ENCODE measurements at places on chromosomes 3 and 15.
A peak's percentile ranks its signal among the peaks of the same experiment; 100 is the strongest.

DNA sequence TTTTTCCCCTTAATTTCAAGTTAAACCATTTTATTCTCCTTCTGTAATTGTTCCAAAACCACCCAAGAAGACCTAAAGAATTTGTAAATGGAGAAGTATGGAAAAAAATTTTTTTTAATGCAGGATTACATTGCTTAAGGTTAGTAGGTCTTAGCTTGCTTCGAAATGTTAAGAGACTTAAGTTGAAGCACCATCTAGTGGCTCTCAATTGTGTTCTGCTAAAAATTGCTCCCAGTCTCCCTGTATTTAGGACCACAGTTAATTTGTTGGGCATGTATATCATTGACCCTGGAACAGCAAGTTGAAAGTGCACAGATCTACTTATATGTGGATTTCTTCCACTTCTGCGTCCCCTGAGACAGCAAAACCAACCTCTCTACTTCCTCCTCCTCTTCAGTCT is 32.4 kb downstream of the CD200R1L start:
- DNase-seq: peak; percentile 72

- DNase-seq: peak; percentile 84
Measured at GRCh38 chr3:167913219-167913835, 177.8 kb downstream of the SERPINI1 start.

DNA sequence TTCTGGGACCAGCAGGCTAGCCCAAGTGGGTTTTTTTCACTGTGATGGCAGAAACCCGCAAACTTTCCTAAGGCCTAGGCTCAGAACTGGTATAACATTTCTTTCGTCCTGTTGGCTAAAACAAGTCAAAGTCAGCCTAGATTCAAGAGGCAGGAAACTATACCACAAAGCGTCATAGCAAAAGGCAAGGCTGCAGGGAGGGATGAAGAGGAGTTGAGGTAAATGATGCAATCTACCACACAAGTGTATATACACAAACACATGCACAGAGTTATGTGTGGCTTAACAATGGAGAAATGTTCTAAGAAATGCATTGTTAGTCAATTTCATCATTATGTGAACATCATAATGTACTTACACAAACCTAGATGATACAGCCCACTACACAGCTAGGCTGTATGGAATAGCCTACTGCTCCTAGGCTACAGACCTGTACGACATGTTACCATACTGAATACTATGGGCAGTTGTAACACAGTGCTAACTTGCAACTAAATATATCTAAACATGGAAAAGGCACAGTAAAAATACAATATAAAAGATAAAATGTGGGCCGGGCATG is 225.6 kb downstream of the TBL1XR1 start:
- DNase-seq: no peak

- no peak for DNase-seq
Measured at GRCh38 chr15:62770111-62770660, 272.4 kb upstream of the TPM1 start.

DNA sequence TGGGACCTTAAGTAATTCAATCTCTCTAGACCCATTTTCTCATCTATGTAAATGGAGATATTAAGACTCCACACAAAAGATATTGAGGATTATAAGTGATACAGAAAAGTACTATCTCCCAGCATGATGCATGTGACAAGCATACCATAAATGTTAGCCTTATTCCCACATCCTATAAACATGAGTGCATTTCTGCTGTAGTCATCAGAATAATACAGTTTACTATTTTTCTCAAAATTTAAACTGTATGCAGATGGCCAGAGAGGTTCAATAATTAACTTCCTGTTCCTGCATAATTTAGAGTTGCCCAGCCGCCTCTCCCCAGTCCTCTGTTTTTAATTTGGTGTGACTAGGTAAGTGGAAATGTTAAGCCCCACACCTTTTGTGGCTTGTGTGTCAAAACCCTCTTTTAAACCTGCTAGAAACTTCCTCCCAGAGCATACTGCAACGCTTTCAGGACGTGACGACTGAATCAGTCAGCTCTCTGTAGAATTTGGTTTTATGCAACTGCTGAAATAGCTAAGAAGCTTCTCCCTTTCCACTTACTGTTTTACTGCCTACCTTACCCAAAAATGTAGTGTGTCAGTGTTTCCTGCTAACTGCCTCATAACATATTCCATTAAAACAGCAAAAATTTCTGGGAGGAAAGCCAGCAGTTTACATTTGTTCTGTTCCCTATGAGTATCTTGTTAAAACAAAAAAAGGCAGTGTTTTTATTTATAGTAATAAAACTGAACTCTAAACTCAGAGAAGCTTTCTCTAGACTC is 1037.9 kb downstream of the EPHA3 start:
- DNase-seq: peak; percentile 45

GRCh38 chr3:5022187-5022965 is 43.1 kb downstream of the BHLHE40 start:
- DNase-seq: no peak

DNA sequence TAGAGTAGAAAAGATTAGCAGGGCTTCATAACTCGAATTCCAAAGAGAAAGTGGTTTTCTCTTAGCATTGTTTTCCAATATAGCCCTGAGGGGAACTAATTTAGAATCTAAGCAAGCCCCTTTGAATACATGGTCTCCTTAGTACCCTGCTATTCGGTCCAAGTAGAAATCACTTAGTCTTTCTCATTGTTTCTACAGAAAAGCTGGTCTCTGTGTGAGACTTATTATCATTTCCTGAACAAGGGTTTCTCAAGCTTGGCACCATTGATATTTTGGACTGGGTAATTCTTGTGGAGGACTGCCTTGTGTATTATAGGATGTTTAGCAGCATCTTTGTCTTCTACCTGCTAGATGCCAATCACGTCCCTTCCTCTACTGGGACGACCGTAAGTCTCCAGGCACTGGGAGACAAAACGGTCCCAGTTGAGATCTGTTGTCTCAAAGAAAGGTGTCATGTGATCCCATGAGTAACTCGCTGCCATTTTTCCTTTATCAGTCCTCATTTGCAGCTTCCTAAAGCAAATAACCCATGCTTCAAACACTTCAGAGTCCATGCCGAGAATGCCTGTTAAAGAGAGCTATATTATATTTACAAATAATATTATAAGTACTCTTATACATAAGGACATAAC is 230.7 kb upstream of the SLCO3A1 start:
- DNase-seq: no peak

DNA sequence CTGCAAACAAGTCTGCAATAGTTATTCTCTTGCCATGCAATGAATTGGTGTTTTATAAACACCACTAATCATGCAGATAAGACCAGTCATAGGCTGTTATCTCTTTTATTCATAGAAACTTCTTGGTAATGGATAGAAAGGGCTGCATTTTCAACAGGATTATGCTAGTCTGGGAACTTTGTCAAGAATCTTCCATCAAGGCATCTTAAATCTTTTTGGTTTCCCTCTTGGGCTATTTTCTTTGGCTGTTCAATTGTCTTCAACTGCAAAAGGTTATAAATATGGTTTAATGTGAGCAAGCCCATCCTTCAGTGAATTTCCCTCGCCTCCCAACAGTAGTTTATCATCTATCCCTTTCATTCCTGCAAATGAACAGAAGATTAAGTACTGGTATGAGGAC is 59.0 kb upstream of the MINAR1 start:
- no peak for DNase-seq

GRCh38 chr3:110569073-110569472 is 502.5 kb upstream of the NECTIN3 start:
- DNase-seq: no peak

DNA sequence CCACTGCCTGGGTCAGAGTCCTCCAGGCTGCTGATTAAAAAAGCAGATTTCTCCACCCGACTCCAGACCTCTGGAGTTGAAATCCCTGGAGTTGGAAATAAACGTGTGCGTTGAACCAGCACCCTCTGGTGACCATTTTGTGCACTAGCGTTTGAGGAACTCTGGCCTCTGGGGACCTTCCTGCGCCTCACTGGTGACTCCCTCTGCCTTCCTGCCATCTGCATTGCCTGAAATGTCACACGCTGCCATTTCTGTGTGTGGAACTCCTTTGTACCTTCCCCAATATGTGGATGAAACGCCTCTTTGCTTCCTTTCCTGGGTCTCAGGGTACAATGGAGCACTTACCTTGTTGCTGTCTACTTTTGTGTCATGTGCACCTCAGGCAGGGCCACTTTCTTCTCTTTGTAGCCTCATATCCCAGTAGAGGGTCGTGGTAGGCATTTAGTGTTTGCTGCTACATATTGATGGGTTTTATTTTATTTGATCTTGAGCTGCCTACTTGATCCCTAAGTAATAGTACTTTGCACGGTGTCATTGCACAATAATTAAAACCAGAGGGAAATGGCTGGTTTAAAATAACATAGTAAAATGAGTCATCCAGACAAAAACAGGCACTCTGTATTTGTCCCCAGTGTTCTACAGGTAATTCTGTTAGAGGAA is 56.8 kb downstream of the GPR171 start:
- peak; percentile 65 for DNase-seq

- DNase-seq: no peak
Measured at GRCh38 chr3:167776066-167776685, 40.7 kb downstream of the SERPINI1 start.

GRCh38 chr3:182524711-182525401 is 268.4 kb upstream of the ATP11B start:
- no peak for DNase-seq

- no peak for DNase-seq
Measured at GRCh38 chr3:155372281-155372680, 78.8 kb upstream of the STRIT1 start.

DNA sequence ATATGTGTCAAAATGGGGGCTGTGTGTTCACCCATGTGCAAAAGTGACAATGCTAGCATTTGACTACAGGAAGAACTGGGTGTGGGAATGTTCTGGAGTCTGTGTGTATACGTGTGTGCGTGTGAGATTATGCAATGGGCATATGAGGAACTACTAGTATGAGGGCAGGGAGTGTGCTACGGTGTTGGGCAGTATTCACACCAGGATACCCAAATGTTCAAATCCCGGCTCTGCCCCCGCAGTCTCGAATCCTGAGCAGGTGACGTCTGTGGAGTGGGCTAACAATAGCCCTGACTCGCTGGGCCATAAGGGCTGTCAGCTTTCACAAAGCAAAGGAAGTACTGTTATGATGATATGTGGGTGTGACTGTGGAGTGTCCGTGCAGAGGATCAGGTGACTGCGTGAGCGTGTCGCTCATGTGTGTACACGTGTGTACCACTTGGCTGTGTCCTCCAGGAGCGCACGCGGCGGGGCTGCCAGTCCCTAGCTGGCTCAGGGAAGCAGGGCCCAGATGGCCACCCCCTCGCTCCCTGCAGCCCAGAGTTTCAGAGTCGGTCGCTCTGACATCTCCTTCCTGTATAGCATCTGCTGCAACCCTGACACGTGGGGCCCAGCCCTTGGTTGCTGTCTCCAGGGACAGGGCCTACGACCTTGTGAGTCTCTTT is 27.2 kb downstream of the IQSEC1 start:
- no peak for DNase-seq

DNA sequence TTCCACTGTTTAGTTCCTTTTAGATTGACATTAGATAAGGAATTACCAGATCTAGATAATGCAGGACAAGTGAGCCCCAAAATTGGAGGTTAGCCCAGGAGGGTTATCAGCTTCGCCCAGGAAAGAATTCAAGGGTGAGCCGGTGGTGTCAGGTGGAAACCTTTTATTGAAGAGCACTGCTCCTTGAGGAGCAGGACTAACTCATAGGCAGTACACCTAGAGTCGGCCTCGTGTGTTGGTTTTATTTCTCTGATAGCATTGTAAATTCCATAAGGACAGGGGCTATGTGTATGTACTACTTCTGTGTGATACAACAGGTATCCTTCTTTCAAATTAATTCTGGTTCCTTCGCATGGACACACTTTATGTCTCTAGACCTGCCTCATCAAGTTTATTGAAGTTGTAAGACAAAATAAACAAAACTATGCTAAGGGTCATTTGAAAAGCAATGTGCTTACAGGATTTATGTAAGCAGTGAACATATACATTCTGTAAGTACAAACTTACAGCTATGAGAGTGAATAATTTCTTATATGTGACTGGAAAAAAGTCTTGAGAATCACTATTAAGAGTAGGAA is 57.2 kb downstream of the SNX4 start:
- no peak for DNase-seq

- no peak for DNase-seq
Measured at GRCh38 chr3:99286266-99286845, 352.0 kb upstream of the COL8A1 start.

DNA sequence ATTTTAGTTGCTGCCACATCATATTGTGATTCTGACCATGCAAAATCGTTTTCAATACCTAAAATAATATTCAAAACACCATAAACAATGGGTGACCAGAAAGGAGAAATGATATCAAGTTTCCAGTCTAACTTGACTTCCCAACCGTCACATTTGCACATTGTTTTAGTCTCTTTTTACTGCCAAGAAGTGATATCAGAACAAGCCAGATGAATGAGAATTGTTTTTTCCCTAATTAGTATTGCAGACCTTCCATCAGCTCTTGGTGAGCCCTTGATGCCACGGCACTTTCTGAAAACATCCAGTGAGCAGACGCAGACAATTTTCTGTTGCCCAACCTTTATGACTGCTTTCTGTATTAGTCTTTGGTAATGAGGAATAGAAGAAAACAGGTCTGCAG is 62.5 kb downstream of the SPATA16 start:
- DNase-seq: no peak

- no peak for DNase-seq
Measured at GRCh38 chr15:95168951-95169431, 937.6 kb downstream of the MCTP2 start.

- no peak for DNase-seq
Measured at GRCh38 chr3:45635475-45636256, 41.1 kb downstream of the LIMD1 start.

- DNase-seq: no peak
Measured at GRCh38 chr15:62026487-62027262, 33.6 kb downstream of the VPS13C start.

DNA sequence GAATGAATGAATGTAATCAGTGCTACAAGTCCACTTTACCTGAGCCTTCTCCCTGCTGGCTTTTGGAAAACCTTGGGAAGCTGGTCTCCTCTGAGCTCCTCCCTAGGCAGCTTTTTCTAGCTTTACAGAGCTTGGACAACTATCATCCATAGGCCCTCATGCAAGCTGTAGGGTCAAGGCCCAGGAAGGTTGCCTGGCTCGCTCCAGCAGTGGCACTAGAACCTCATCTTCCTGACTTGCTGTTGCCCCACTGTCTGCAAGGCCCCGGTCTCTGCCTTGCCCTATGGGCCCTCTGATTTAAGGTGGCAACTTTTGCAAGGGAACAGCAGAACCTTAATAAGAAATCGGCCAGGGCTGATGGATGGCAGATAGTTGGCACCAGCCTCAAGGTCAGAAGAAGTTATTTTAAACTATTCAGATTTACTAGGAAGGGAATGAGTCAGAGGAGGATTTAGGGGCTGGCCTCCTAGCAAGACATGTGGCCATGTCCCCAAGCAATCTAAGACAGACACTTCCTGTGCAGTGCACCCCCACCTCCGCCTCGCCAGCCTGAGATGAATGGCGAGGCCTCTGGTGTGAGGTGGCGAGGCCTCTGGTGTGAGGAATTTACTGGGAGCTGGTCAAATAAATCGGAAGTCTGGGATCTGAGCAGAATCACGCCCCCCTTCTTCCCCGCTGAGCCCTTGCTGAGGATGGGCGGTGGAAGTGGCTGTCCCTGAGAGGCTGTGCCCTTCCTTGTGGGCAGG is 180.8 kb downstream of the MEGF11 start:
- DNase-seq: no peak

- no peak for DNase-seq
Measured at GRCh38 chr3:126208182-126208581, 27.8 kb upstream of the ALDH1L1 start.

- DNase-seq: no peak
Measured at GRCh38 chr3:46465196-46465520, 453 bp upstream of the LTF start.
